ENCODE measurements at places on chromosomes 7 and 10.

DNA sequence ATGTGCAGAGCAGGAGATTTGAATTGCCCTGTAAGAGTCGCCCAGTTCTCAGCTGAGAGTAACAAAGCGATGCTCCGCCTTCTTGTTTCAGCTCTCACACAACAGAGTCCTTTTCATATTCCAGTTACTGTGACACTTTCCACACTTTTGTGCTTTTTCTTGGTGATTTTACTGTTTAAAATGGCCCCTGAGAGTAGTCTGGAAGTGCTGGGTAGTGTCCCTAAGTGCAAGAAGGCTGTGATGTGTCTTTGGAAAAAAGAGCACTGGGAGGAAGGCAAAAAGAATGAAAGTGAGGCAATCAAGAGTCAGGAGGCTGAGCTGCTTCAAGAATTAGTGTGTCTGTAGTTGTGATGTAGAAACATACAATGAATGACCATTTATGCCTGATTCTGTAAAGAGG lies 201.2 kb upstream of the SEMA3E start:
- DNase-seq, result no peak

DNA sequence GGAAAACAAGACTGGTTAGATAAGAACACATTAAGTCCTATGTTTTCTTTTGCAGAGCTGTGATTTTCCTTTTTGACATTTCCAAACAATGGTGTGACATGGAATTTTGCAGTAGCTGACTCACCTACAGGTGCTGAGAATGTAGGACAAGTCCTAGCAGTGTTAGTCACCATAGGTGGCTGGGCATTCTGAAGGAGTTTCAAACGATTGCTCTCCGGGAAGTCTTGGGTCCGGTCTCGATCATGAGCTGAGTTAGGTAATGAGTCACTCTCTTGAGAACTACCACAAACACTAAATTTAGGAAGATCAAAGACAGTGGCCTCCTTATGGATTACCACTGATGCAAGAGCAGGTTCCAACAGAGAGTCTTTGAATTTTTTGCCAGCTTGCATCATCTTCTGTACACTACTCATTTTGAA lies 3.6 kb downstream of the FIGNL1 start:
- DNase-seq, result no peak

- no peak for DNase-seq
Measured at GRCh38 chr7:109879287-109879828, 1211.6 kb upstream of the LRRN3 start.

DNA sequence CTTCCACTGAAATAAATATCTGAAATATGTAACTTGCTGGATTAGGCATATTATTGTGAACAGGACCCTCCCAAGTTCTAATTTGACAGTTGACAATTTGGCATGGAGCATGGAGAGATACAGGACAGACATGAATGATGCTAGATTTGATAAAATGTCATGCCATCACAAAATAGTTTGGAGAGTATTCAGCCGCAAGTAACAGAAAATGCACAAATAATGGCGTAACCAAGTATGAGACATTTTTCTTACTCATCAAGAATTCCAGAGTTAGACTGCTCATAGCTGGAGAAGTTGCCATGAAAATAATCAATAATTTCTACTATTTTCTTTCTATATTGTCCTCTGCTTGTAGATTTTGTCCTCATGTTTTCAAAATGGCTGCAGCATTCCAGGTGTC lies 45.5 kb upstream of the GPAM start:
- DNase-seq, result no peak

DNA sequence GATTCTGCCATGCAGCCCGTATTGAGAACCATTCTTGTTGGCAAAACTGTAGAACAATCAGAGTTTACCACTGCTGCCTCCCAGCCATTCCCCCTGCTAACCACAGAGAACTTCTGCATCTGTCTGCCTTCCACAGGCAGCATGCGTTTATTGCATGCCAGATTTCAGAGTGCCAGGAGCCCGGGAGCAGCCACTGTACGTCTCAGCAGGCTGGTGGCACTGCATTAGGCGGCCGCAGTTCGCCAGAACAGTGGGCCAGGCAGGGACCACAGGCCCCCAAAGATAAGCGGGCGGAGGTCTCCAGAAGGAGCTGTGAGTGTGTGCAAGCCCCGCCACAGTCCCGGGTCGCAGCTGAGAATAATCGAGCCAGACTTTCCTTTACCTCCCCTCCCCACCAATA lies 31.8 kb downstream of the ZNF467 start:
- no peak for DNase-seq

DNA sequence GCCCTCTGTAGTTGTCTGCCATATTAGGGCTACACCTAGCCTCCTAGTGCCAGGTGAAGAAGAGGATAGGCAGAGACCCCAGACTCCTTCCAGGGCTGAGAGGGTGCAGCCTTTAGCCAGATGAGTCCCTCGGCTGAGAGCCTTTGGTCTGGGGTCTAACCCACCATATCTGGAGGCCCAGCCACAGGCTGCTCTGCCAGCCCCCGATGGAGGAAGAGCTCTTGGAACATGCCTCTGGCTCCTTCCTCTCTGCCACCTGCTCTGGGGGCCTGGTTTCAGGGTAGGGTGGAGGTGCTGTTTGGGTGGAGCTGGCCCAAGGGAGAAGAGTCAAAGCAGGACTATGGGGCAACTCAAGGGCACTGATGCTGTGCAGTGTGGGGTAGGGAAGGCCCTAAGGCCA lies 1.4 kb downstream of the LRRC18 start:
- no peak for DNase-seq

DNA sequence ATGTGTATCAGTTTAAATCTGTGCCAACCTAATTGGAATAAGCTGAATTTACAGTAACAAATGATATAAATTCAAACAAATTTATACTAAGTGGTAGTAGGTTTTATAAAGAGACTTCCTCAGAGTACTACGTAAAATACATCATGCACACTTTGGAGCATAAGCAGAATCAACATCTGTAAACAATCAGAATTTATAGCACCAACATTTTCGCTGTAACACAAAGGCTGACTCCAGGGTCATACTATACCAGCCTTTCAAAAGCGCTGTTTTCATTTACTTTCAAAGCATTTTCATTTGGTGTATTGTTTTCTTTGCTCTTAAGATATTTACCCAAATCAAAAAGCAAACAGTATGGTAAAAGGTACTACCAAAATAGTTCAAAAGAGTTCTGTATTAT lies 29.3 kb upstream of the TMEM168 start:
- no peak for DNase-seq

- no peak for DNase-seq
Measured at GRCh38 chr7:7321681-7322080, 139.3 kb downstream of the C1GALT1 start.

DNA sequence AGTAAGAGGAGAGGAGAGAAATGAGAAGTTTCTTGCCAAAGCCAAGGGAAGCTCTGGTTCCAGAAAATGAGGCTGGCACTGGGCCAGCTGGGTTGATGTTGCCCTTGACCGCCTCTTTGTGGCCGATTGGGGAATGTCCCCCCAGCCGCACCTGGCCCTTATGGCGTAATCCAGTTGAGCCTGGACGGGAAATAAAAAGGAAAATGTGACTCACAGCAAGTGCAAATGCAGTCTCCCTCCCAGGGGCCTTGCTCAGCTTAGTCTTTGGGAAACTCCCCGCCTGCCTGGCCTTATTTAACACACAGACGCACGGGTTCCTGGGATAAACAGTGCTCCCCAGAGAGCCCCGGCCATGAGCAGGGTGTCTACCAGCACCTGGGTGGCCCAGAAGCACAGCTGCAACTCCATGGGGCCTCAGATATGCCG lies 174.8 kb downstream of the KIAA1217 start:
- no peak for DNase-seq

DNA sequence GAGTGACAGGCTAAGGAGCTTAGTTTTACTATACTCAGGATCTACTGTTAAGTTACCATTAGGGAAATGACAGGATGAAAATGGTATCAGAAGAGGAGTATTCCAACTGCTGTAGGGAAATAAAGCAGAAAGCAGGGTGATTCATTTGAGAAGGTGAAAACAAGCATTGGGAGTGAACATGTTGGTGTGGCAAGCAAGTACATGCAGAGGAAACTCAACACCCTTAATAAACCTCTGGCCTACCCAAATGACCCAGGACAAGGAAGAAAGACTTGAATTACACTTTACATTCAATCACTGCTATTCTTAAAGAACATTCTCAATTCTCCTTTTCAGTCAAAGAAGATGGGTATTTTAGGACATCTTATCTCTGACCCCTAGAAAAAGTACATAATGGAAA lies 28.7 kb downstream of the ERLIN1 start:
- no peak for DNase-seq

DNA sequence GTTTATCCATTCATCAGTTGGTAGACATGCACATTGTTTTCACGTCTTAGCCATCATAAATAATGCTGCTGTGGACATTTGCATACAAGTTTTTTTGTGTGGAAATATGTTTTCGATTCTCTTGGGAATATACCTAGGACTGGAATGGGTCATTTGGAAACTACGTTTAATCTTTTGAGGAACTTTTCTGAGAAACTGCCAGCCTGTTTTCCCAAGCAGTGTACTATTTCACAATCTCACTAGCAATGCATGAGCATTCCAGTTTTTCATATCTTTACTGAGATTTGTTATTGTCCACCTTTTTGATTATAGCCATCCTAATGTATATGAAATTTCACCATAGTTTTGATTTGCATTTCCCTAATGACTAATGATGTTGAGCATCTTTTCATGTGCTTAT lies 95.7 kb upstream of the JAZF1 start:
- no peak for DNase-seq

- DNase-seq, result no peak
Measured at GRCh38 chr10:77077316-77077945, 560.2 kb downstream of the KCNMA1 start.

- DNase-seq, result no peak
Measured at GRCh38 chr10:17564911-17565310, 52.3 kb downstream of the HACD1 start.

DNA sequence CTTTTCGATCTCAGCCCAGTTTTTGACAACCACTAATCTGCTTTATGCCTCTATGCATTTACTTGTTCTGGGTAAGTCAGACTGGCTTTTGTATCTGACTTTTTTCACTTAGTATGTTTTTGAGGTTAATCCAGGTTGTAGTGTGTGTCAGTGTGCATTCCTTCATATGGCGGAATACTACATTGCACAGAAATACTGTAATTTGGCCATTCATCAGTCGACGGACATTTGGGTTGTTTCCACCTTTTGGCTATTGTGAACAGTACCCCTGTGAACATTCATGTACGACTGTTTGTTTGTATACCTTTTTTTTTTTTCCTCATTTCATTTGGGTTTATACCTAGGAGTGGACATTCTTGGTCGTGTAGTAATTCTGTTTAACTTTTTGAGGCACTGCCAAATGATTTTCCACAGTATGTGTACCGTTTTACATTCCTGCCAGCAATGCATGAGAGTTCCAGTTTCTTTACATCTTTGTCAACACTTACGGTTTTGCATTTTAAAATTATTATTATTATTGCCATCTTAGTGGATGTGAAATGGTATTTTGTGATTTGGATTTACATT lies 57.4 kb downstream of the MKLN1 start:
- DNase-seq, result no peak

GRCh38 chr10:110512461-110513187 lies 14.9 kb downstream of the DUSP5 start:
- no peak for DNase-seq

GRCh38 chr10:116961406-116962251 lies 43.4 kb downstream of the SHTN1 start:
- no peak for DNase-seq

- no peak for DNase-seq
Measured at GRCh38 chr7:51017576-51018535, 235.2 kb upstream of the GRB10 start.

- no peak for DNase-seq
Measured at GRCh38 chr10:30786131-30786530, 156.6 kb upstream of the LYZL2 start.

DNA sequence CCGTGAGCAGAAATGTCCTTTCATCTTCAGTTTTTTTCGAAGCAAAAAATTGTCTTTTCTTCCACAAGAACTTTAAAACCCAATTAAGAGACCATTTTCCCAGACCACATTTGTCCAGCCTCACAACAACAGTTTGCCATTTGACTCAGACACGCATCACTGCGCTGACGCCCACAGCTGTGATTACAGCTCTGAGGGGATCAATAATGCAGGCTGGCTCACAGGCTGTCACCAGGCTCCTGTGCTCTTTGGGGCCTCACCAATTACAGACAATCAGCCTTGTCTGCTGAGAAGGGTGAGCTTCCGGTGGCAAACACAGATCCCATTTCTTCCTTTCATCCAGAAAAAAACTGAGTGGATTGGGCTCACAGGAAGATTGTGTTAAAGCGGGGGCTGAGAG lies 33.3 kb downstream of the DDC start:
- no peak for DNase-seq

- DNase-seq, result no peak
Measured at GRCh38 chr10:113356794-113357680, 195.8 kb upstream of the HABP2 start.

- no peak for DNase-seq
Measured at GRCh38 chr7:7309203-7309602, 126.9 kb downstream of the C1GALT1 start.

DNA sequence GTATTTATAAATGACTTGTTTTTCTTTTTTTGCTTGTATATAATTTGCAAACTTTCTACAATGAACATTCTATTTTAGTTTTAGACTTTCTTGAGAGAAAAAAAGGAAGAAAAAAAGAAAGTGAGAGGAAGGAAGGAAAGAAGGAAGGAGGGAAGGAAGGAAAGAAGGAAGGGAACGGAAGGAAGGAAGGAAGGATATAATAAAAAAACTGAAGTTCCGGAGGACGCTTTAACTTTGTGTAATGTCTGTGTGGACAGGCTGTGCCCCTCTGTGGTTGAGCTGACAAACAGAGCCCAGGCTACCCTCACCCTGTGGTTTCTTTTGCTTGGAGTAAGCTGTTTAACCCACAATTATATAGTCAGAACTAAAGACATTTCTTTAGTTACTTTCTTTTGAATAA lies 108.7 kb downstream of the SEMA3D start:
- DNase-seq, result no peak

DNA sequence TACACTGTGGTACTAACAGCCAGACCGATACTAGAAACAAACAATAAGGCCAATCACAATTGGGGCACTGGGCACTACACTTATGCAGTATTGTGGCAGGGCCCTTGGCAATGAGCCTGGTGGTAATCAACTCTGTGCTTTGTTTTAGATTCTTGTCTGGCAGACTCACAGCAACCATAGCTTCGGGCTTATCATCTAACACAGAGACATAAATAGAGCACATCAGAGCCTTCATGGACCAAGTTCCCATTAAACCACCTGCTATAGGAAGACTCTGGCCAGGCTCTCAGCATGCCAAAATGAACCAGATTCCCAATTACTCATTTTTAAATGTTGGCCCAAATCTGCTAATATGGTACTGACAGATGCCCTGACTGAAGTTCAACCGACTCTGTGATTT lies 218.6 kb downstream of the DGKI start:
- DNase-seq, result no peak

DNA sequence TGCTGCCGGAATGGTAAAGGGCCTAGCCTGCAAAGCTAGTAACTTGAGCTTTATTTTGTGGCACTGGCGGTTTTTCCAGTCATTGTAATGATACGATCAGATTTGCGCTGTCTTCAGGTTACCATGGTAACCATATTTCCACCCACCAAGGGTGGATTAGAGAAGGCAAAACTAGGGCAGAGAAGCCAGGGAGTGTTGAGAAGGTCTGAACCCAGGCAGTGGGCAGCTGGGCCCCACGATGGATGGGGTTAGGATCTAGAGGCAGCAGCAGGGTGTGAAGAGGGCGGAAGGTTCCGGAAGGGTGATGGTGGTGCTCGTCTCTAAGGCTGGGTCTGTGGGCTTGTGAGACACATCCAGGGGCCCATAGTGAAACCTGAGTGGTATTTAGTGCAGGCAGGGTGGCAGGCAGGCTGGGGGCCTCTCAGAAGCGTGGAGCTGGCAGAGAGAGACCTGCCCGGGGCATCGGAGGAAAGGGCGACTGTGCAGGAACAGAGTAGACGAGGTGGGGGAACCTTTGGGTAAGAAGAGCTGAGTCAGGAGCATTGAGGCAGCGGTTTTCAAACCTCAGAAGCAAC lies 87.9 kb upstream of the GTF2I start:
- no peak for DNase-seq
